ENCODE measurements at places on chromosomes 2 and 18.

DNA sequence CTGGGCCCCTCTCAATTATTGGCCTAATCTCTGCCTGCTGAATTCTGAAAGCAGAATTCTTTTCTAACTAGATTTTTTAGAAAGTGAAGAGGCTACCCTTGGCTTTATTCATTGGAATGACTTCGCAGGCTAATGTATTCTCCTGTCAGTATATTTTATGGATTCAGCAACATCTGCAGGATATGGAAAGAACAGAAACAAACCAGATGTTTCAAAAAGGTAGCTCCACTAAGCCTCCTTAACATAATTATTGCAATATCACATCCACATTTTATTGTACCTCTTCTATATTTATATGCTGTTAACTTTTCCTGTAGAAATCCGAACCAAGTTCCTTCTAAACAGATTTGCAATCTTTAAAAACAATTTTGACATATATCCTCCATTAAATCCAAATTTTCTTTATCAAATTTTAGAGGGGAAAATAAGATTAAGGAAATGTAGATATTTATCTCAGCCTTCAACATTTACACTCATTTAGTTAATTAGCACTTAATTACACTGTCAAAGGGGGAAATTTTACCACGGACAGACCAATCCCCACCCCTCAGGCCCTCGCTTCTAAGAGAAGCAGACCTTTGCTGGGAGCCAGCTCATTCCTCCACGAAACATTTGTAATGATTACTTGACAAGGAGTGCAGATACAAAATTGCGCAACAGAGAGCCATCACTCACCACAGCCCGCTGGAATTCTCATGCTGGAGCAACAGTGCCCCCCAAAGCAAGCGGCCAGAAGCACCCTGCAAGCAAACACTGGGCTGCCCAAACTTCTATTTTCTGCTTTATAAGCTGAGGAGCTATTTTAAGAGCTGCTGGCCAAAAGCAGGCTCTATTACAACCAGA is 253.4 kb downstream of the ETAA1 start:
- peak; percentile 19 for DNase-seq

GRCh38 chr2:112486895-112487294 is 4.9 kb downstream of the TTL start:
- DNase-seq: peak; percentile 26

DNA sequence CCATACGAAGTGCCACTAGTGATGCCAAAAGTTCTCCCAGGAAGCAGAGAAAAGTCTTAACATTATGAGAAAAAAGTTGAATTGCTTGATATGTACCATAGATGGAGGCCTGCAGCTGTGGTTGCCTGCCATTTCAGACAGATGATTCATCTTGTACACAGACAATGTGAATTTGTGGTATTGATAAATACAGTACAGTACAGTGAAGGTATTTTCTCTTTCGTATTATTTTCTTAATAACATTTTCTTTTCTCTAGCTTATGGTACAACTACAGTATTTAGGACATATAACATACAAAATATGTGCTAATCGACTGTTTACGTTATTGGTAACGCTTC is 33.6 kb upstream of the VWC2L start:
- DNase-seq: no peak

- no peak for DNase-seq
Observed at GRCh38 chr18:41849632-41850031, 105.4 kb upstream of the PIK3C3 start.

DNA sequence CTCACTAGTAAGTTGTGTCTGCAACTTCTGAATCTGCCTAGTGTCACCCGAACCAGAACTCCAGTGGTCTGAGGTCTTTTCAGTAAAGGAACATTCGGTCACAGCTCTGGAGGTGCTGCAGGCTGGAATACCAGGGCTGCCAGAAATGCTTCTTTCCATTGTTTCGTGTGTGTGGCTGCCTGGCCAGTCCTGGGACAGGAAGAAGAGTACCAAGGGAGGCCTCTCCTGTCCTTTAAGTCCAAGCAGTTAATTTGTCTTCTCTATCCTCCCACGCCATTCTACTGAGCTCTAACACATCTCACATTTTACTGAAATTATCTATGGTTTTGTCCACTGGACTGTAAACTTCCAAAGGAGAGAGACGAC is 196.0 kb downstream of the LNPK start:
- no peak for DNase-seq

DNA sequence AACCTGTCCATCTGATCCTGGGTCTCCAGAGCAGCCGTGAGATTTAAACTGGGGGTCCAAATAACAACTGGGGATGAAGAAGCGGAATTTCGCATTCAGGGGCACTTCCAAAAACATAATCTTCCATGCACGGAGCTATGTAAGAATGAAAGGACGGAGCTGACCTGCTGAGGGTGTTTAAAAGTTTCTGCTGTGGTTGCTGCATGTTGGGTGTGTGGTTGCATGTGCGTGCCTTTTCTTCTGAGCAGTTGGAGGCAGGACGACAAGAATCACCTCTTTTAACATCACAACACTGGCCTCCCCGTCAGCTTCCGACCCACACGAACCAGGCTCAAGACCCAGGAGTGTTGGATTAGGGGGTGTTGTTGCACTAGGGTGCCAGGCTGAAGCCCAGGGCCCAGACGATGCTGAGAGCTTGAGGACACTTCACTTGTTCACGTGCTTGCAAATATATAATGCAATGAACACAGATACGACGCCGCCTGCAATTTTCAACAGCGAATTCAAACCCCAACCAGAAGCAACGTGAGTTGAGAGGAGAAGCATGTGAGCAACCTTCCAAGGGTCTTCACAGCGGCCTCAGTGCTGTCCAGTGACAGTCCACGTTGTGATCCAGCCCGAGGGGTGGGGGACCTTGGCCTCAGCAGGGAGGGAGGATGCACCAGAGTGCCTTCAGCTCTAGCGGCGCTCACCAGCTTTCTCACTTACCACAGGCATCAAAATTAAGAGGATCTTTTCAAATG is 76.0 kb upstream of the SALL3 start:
- no peak for DNase-seq

DNA sequence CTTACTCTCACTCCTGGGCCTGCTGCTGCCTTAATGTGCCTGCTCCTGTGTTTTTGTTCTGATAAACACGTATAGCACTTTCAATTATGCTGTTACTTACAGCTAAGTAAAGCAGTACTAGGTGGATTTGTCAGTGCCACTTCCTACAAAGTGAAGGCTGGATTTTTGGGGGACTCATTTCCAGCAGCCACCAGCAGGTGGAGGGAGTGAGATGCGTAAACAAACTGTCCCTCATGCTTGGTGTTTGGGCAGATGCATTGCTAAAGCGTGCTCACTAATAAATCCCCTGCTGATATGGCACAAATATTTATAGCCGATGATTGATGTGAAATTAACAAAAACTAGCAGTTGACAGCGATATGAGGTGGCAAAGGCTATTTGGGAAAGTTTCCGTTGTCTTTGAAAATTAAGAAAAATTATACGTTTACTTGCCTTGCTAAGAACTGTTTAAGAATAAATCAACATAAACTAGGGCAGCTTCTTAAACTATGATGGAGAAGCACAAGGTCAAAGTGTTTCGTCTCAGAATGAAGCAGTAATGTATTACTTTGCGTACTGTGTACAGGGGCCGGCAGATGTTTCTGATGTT is 101.7 kb downstream of the AGAP1 start:
- peak; percentile 64 for DNase-seq

DNA sequence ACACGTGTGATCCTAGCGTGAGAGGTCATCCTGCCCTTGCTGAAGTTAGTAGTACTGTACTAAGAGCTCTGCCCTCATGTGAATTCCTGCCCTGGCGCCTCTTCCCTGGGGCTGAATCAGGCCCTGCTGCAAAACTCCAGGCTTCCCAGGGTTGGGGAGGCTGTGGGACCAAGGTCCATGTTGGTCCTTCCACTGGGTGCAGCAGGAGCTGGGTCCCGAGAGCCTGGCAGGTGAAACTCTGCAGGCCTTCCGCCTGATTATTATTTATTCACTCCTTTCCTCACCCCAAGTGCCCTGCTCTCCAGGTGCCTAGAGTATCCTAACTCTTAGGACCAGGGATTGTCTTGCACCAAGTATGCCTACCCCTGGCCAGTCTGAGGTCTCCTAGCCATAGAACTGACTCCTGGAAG is 5.3 kb upstream of the CNNM3 start:
- DNase-seq: no peak

DNA sequence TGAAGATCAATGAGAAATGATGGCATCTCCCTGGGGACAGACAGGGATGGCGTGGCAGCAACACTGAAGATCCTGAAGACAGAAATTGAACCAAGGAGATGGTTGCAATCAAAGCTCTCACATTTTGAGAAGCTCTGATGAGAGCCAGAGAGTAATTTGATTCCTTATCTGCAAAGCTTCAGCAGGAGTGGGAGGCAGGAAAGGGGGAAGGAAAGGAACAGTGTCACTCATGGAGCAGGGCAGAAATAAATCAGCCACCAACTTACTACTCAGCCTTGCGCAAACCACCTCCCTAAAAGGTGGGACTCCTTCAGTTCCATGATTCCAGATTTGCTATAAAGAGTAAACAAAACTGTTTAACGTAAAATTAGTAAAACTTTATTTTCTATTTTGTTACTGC is 119.2 kb downstream of the CACNB4 start:
- no peak for DNase-seq

- no peak for DNase-seq
Observed at GRCh38 chr2:5691221-5691984, 781 bp upstream of the SOX11 start.

DNA sequence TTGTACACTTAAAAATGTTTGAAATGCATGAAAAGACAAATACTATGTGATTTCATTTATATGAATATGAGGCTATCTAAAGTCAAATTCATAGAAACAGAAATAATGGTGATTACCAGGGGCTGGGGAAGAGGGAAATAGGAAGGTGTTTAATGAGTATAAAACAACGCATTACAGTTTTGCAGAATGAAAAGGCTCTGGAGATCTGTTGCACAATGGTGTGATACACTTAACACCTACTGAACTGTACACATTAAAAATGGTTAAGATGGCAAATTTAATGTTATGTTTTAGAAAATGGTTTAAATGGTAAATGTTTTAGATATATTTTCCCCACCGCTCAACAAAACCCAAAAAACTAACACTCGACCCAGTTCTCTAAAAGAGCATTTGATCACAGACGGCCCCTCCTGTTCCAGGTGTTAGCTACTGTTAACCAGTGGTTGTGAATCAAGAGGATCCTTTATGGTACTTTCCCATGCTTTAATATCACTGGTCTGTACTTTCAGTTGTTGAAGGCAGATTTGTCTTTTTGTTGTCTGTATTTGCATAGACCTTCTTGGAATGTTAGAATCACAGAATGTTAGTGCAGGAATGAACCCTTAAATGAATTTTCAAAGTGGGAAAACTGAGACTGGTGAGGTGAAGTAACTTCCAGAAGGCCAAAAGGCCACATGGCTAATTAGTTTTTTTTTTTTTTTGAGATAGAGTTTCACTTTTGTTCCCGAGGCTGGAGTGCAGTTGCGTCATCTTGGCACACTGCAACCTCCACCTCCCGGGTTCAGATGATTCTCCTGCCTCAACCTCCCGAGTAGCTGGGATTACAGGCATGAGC is 10.2 kb downstream of the RAB10 start:
- no peak for DNase-seq

DNA sequence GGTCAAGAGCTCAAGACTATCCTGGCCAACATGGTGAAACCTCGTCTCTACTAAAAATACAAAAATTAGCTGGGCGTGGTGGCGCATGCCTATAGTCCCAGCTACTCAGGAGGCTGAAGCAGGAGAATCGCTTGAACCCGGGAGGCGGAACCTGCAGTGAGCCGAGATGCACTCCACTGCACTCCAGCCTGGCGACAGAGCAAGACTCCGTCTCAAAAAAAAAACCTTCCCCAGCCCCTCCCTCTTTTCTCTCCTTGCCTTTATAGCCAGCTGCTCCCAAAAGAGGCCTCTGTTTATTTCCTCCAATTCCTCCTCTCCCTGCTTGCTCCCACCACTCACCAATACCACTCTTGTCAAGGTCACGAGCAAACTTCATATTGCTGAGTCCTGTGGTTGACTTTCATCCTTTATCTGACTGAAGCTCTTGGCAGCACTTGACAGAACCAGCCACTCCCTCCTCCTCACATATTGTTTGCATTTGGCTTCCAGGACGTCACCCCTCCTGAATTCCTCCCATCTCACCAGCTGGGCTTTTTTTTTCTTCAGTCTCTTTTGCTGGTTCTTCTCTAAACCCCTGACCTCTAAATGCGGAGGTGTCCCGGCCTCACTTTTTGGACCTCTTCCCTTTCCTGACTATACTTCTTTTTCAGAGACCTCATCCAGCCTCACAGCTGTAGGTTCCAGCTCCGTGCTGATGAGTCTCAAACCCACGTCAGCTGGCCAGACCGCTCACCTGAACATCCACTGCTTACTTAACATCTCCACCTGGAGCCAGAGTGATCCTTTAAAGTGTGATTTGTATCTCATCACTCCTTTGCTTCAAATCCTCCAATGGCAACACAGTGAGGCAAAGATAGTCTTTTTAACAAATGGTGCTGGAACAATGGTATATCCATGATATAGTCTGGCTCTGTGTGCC is 84.6 kb upstream of the CAB39 start:
- no peak for DNase-seq

GRCh38 chr2:240624011-240624949 is 1.0 kb upstream of the GPR35 start:
- peak; percentile 13 for DNase-seq

GRCh38 chr18:3603421-3604234 is 153.7 kb downstream of the TGIF1 start:
- peak; percentile 30 for DNase-seq

DNA sequence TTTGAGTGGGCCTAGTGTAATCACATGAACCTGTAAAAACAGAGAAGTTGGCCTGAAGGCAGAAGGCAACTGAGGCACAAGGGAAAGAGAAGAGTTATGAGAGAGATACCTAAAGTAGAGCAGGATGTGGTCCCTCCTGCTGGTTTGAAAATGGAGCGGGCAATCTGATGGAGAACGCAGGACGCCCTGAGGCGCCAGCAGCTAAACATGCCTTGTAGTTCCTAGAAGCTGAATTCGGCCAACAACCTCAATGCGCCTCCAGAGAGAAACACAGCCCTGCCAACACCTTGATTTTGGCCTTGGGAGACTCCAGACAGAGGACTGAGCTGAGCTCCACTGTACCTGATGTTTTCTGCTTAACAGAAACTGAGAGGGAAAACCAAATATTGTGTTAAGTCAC is 469.9 kb downstream of the SOCS6 start:
- no peak for DNase-seq

DNA sequence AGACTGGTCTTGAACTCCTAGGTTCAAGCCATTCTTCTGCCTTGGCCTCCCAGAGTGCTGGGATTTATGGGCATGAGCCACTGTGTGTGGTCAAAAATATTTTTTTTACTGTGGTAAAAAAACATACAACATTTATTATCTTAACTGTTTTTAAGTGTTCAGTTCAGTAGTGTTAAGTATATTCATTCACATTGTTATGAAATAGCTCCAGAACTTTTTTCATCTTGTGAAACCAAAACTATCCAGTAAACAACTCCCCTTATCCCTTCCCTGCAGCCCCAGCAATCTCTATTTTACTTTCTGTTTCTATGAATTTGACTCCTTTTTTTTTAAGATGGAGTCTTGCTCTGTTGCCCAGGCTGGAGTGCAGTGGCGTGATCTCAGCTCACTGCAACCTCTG is 9.3 kb downstream of the RMC1 start:
- no peak for DNase-seq

DNA sequence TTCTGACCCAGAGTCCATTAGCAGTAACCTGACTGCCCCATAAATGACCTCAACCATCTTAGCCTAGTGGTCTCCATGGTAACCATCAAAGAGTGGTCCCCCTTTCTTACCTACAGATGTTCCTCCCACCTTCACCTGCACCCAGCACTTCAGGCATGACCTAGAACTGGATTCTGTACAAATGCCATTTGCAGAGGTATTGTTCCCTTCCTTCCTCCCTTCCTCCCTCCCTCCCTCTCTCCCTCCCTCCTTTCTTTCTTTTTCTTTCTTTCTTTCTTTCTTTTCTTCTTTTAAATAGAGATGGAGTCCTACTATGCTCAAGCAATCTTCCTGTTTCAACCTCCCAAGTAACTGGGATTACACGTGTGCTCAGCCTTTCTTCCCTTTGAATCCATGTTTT is 114.6 kb upstream of the SLC1A4 start:
- no peak for DNase-seq
